H9 (cell line): ENCODE measurements at places on chromosomes 5 and 9. TPM values are rescaled to one million over a fixed set of nuclear protein-coding genes. Genes with fewer than 3 reads are reported as not detected.

Gene IL9
- total RNA-seq: not detected in 2 replicates

Gene AGTPBP1
- total RNA-seq: 53.1 and 53.3 TPM in 2 replicates

Gene MEGF10
- total RNA-seq: 36.5 and 38.5 TPM in 2 replicates

Gene PLEKHG4B
- total RNA-seq: 41.9 and 44.3 TPM in 2 replicates

Gene C5orf34
- 7.7 and 8.4 TPM in 2 replicates for total RNA-seq

Gene WNT8A
- total RNA-seq: 0.26 and 0.33 TPM in 2 replicates

Gene OTP
- not detected in 2 replicates for total RNA-seq

Gene ANKRD34B
- total RNA-seq: 0.70 and 0.72 TPM in 2 replicates

Gene CMBL
- total RNA-seq: 12.2 and 12.6 TPM in 2 replicates

Gene NANS
- total RNA-seq: 40.4 and 41.8 TPM in 2 replicates

Gene RNF180
- 2.5 and 2.9 TPM in 2 replicates for total RNA-seq

Gene FBP1
- 1.9 and 2.2 TPM in 2 replicates for total RNA-seq

Gene C5orf63
- total RNA-seq: 0.55 and 1.2 TPM in 2 replicates

Gene PCYOX1L
- total RNA-seq: 15.3 and 16.5 TPM in 2 replicates

Gene ADAMTS16
- total RNA-seq: 4.5 and 4.6 TPM in 2 replicates

Gene NOXA1
- 1.8 and 2.0 TPM in 2 replicates for total RNA-seq

Gene ACOT12
- not detected in 2 replicates for total RNA-seq

Gene SIL1
- total RNA-seq: 10.6 and 14.4 TPM in 2 replicates

Gene WWC1
- 28.2 and 30.7 TPM in 2 replicates for total RNA-seq

Gene GALNT12
- total RNA-seq: 18.0 and 18.5 TPM in 2 replicates

Gene CTXN3
- total RNA-seq: not detected in 2 replicates

Gene LCN15
- 0.61 TPM in 1 of 2 replicates, not detected in the other for total RNA-seq

Gene BTNL9
- 0.88 and 0.96 TPM in 2 replicates for total RNA-seq

Gene PIGO
- 20.3 and 23.4 TPM in 2 replicates for total RNA-seq

Gene SYK
- total RNA-seq: 7.9 and 8.0 TPM in 2 replicates

Gene HSPB3
- total RNA-seq: not detected in 2 replicates

Gene NR6A1
- 98.9 and 99.3 TPM in 2 replicates for total RNA-seq

Gene GABRA6
- total RNA-seq: not detected in 2 replicates
